Stimulated activated CD4-positive, alpha-beta T cell treated with anti-CD3 and anti-CD28 coated beads, Interleukin-12 subunit alpha, Interleukin-12 subunit beta, amount 100 ng/mL, for 24 hours (primary cell): ENCODE measurements at places on chromosomes 11 and 22.

GRCh38 chr22:17434856-17435255, 65.6 kb downstream of the CECR2 start:
- no peak for DNase-seq

DNA sequence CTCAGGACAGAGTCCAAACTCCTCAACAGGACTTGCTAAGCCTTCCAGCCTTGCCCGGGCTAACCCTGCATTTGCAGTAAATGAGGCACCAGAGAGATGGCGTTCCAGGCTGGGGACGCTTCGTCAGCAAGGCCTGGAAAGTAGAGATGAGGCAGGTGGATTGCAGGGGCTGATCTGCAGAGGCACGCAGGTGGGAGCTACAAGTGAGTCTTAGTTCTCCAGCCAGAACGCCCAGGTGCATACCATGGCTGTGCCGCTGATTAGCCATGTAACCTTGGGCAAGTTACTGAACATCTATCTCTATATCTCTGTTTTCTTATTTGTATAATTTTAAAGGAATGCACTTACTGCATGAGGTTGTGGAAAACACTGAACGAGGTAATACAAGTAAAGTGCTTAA, 52.7 kb upstream of the BARX2 start:
- DNase-seq = no peak

DNA sequence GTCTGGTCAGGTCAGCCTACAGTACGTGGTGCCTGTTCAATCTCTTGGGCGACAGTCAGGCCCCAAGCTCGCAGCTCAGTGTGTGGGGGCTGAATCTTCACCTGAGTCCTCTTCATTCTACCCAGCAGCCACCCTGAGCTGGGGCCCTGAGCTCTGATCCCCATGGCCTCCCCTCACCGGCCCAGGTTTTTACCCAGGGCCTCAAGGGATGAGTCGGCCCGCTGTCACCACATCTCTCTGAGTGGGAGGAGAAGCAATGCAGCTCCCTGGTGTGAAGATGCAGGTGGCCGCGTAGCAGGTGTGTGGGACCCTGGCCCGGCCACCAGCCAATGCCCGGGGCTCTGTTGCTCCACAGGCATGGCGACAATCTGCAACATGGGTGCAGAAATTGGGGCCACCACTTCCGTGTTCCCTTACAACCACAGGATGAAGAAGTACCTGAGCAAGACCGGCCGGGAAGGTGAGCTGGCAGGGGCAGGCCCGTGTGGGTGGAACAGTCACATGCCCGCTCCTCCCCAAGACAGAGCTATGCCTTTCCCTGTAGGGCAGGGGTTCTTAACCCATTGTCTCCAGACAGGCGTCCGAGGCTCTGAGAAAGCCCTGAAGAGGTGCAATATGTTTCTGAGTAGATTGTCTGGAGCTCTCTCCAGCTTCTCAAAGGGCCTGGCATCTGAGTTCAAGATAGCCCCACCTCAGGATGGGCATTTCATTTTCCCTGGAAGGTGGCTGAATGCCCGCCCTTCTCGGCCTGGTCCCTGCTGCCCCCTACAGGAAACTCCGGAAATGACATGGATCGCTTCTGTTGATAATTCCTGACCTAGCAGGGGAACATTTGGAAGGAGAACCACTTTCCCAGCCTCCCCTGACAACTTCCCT, 26.9 kb downstream of the POLR3H start:
- DNase-seq = peak; percentile 30

DNA sequence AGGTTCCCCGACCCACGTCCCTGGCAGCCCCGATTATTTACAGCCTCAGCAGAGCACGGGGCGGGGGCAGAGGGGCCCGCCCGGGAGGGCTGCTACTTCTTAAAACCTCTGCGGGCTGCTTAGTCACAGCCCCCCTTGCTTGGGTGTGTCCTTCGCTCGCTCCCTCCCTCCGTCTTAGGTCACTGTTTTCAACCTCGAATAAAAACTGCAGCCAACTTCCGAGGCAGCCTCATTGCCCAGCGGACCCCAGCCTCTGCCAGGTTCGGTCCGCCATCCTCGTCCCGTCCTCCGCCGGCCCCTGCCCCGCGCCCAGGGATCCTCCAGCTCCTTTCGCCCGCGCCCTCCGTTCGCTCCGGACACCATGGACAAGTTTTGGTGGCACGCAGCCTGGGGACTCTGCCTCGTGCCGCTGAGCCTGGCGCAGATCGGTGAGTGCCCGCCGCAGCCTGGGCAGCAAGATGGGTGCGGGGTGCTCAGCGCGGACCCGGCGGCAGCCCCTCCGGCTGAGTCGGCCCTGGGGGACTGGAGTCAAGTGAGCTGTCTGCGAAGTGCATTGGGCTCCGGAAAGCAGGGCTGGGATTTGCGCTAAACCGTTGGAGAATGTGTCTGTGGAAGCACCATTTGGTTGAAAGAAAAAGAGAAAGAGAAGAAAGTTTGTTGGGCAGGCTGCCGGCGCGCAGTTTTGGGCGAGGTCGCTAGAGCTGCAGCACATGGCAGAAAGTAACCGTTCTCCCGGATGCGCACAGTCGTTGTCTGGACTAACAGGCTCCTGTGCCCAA, at the start of gene CD44:
CD44 (plus strand) TSS at position 229 of the 779 bp plus-strand sequence; CDS start at position 362, 133 bp downstream.
- peak; percentile 66 for DNase-seq

DNA sequence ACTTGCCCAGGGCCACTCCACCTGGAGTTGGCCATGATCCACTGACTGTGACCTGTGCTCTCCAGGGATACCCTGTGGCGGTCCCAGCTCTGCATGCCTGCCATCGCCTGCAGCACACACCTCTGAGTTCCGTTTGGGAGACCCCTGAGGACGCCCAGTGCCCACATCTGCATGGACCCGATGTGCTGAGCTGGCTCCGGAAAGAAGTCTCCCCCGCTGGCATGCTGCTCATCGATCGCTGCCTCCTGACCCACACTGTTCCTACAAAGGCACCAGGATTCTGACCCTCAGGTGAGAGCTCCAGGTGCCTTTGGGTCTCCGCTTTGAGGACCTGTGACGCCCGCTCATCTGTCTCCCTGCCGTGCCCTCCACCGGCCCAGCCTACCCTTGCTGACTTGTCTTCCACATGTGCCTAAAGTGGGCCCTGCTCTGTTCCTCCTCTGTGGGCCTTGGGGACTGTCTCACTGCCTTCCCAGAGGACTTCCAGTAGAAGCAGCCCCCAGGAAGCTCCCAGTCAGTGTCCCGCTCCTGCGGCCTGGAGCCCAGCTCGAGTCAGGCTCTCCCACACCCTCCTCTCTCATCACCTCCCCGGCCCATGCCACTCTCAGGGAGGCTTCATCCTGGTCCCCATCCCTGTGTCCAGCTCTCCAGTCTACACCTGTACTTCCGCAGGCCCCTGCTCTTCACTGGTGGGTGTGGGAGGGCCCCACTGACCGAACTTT, 5.9 kb upstream of the SLC25A1 start:
- DNase-seq = no peak

GRCh38 chr11:45233804-45234170, 52.4 kb downstream of the SYT13 start:
- no peak for DNase-seq

- no peak for DNase-seq
These were observed 2.2 kb upstream of the OR52H1 start for GRCh38 chr11:5550440-5551095.

- no peak for DNase-seq
These were observed 298.7 kb upstream of the ZC3H12C start for GRCh38 chr11:109794501-109794900.

DNA sequence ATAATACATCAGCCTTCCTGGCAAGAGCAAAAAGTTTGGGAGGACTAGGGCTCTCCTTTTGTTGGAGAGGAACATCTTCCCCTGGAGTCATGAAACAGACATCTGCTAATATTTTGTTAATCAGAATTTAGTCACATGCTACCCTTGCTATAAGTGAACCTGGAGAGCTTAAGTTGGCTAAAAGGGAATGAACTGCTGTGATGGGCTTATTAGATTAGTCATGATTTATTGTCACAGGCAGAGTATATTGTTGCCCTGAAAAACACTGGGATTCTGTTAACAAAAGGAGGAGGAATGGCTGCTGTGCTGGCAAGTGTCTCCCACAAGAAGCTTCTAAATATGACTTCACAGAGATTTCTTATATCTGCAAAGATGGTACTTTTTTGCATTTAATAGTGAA, 16.0 kb downstream of the TCP11L1 start:
- DNase-seq = no peak

- DNase-seq = peak; percentile 37
These were observed 59.2 kb downstream of the MED15 start for GRCh38 chr22:20566420-20567260.

- DNase-seq = no peak
These were observed 75.4 kb upstream of the PPARA start for GRCh38 chr22:46074771-46075551.

DNA sequence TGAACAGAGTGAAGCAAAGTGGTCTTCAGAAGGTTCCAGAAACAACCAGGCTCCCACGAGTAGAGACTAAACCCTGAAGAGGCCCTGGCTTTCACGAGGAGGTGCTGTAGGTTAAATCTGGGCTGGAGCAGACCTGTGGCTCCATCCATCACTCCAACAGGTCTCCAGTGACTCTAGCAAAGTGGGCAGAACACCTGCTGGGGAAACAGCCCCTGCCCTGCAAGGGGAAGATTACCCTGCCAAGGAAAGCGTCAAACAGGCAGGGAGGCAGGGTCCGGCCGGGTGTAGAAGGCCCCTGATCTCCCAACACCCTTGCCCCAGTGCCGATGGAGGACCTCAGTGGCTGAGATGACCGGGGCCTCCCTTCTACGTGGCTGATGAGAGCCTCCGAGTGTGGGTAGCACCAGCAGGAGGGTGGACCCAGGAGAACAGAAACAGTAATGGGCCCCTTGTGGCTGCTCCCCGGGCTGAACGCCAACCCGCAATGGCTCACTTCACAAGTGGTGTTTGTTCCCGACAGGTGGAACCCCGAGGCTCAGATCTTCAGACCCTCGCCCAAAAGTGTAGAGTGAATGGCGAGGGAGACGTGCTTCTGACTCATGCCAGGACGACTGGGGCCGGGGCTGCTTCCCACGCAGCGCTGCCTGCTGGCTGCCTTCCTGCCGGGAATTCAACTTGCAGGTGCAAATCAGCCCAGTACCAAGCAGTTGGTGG, 112.0 kb downstream of the SHANK2 start:
- no peak for DNase-seq

GRCh38 chr11:34960277-34960676, 43.9 kb downstream of the PDHX start:
- DNase-seq = no peak

DNA sequence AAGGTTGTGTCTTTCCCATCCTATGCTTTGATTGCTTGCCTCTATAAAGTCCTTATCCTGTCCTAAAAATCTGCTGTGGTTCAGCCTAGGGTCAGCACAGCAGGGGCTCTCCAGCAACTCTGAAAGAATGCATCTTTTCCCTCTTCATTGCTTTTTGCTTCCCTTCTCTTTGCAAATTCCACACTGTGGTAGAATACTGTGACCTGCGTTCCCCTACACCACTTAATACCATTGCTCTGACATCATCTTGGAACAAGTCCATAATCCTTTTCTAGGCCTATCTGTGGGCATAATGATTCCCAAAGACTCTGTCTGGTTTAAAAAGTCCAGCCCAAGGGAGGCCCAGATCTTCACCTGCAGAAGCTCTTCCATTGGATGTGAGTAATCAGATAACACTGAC, 177.7 kb downstream of the NAV2 start:
- DNase-seq = no peak

GRCh38 chr11:124759266-124760204, 2.6 kb downstream of the ESAM start:
- no peak for DNase-seq

- DNase-seq = peak; percentile 17
These were observed 92.7 kb downstream of the SGSM3 start for GRCh38 chr22:40463017-40463631.
